Activated T-helper 1 cell treated with anti-CD3 and anti-CD28 coated beads, Interleukin-12 subunit alpha, Interleukin-12 subunit beta, Interleukin-2, Interleukin-4 antibody, amounts not matched to agents 30 ng/mL and 10 ng/mL and 1 ng/mL, durations not matched to agents 14 hours and 24 hours and 36 hours (primary cell): ENCODE measurements at places on chromosomes 1 and 21. TPM values are rescaled to one million over a fixed set of nuclear protein-coding genes. Genes with fewer than 3 reads are reported as not detected.

GRCh38 chr1:2289607-2290006 lies 61.5 kb downstream of the SKI start:
- no peaks in the 10 kb centered on the region for H3K27me3 ChIP-seq
- peak overlapping the region; percentile 78 for H3K4me3 ChIP-seq
- H3K27ac ChIP-seq, result peak overlapping the region; percentile 88
- H3K36me3 ChIP-seq, result peaks cover 6% of the 10 kb centered on the region
- DNase-seq, result no peak

GRCh38 chr1:14015917-14016316 lies 315.9 kb downstream of the PRDM2 start:
- no peak overlapping the region for H3K4me3 ChIP-seq
- no peaks in the 10 kb centered on the region for H3K27me3 ChIP-seq
- no peaks in the 10 kb centered on the region for H3K36me3 ChIP-seq
- no peak overlapping the region for H3K27ac ChIP-seq
- H3K4me1 ChIP-seq, result no peaks in the 10 kb centered on the region
- no peak for DNase-seq

DNA sequence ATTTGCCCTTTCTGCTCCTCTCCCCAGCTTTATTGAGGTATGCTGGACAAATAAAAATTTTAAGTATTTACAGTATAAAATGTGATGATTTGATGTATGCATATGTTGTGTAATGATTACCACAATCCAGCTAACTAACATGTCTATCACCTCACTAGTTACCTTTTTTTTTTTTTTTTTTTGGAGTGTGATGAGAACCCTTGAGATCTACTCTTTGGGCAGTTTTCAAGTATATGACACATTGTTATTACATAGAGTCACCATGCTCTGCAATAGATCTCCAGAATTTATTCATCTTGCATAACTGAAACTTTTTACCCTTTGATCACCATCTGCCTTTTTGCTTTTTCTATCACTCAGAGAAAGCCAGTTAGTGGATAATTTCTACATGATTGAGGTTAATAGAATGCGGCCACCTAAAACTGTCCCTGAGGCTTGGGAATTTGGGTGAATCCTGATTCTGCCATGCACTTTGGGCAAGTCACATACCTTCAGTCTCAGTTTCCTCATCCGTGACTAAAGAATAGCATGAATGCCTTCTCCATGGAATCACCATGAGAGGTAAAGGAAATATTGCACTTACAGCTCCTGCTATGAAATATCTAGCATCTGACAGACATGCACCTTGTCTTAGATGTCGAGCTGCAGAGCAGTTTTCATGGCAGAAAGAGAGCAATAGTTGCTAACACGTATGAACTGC lies 295.2 kb downstream of the DISC1 start:
- H3K27ac ChIP-seq, result no peak overlapping the region
- peaks cover 37% of the 10 kb centered on the region for H3K4me1 ChIP-seq
- no peak for DNase-seq
- peaks cover 16% of the 10 kb centered on the region for H3K27me3 ChIP-seq
- no peaks in the 10 kb centered on the region for H3K36me3 ChIP-seq

- H3K27me3 ChIP-seq, result peaks cover 1% of the 10 kb centered on the region
- no peak overlapping the region for H3K4me3 ChIP-seq
- DNase-seq, result no peak
- H3K4me1 ChIP-seq, result peaks cover 11% of the 10 kb centered on the region
- H3K27ac ChIP-seq, result peak overlapping the region; percentile 37
- H3K36me3 ChIP-seq, result peaks cover 7% of the 10 kb centered on the region
These were observed 98.7 kb downstream of the PCBP3 start for GRCh38 chr21:45742247-45742646.

- peaks cover 24% of the 10 kb centered on the region for H3K36me3 ChIP-seq
- peaks cover 14% of the 10 kb centered on the region for H3K4me1 ChIP-seq
- no peaks in the 10 kb centered on the region for H3K27me3 ChIP-seq
These were observed 12.4 kb upstream of the PWP2 start for GRCh38 chr21:44094832-44095231.

GRCh38 chr1:172929006-172929405 lies 121.7 kb downstream of the TNFSF18 start:
- DNase-seq, result no peak
- H3K27ac ChIP-seq, result no peak overlapping the region
- peaks cover 6% of the 10 kb centered on the region for H3K4me1 ChIP-seq
- no peak overlapping the region for H3K4me3 ChIP-seq

- peaks cover 5% of the 10 kb centered on the region for H3K36me3 ChIP-seq
- H3K4me1 ChIP-seq, result peaks cover 18% of the 10 kb centered on the region
- no peaks in the 10 kb centered on the region for H3K27me3 ChIP-seq
- no peak for DNase-seq
- no peak overlapping the region for H3K27ac ChIP-seq
These were observed 67.9 kb downstream of the MDM4 start for GRCh38 chr1:204583909-204584632.

GRCh38 chr1:46464915-46465314 lies 24.7 kb upstream of the DMBX1 start:
- DNase-seq, result no peak
- peaks cover 7% of the 10 kb centered on the region for H3K4me1 ChIP-seq
- no peak overlapping the region for H3K27ac ChIP-seq

- no peaks in the 10 kb centered on the region for H3K4me1 ChIP-seq
- H3K36me3 ChIP-seq, result no peaks in the 10 kb centered on the region
- no peak overlapping the region for H3K4me3 ChIP-seq
- no peak overlapping the region for H3K27ac ChIP-seq
- DNase-seq, result no peak
These were observed 20.1 kb upstream of the COG2 start for GRCh38 chr1:230622151-230622550.

- H3K27me3 ChIP-seq, result peaks cover 31% of the 10 kb centered on the region
- H3K4me1 ChIP-seq, result no peaks in the 10 kb centered on the region
These were observed 28.6 kb downstream of the EBNA1BP2 start for GRCh38 chr1:43143441-43143888.

DNA sequence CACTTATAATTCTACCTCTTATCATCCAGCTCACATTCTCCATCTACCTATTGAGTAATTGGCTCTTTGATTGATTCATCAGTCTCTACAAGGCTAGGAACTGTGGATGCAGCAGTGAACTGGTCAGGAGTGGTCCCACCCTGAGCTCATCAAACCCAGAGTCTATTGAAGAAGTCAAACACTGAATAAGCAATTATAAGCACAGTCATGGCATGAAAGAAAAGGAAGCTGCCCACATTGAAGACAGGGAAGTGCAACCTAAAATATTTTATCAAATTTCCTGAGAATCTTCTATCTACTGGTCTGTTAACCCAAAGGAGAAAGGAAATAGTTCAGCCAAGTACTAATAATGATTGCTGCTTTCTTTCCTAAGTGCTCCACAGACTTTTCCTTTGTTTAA lies 35.7 kb downstream of the ACP6 start:
- DNase-seq, result no peak
- no peak overlapping the region for H3K4me3 ChIP-seq
- peaks cover 13% of the 10 kb centered on the region for H3K36me3 ChIP-seq

DNA sequence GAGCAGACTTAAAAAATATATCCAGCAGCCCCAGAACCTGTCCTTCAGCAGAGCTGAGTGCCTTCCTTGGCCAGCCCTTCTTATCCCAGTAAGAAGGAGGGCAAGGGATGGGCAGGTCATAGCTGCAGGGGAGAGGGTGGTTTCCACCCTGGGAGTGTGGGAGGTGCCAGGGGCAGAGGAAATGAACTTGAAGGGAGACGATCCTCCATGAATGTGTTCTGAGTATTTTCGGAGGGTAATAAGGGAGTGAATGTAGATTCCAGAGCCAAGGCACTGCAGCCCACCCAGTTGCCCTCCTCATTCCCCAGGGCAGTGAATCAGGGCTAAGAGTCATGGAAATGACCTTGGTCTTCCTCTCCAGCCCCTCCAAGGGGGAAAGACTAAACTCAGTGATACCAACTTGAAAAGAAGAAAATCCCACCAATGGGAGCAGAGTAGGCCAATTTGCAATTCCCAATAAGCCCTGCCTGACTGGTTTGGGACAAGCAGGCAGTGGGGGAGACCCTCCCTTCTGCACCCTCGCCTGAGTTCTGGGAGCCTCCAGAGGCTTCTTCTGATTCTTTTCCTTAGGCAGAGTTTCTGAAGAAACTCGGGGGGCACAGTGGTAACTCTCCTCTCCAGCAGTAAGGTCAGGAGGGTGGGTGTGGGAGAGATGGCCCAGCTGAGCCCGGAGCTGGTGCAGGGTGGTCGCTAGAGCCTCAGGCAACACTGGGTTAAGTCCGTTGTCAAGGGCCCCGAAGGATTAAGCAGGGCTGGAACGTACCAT lies 4.2 kb downstream of the MYOG start:
- peaks cover 13% of the 10 kb centered on the region for H3K4me1 ChIP-seq
- H3K27me3 ChIP-seq, result peaks cover 11% of the 10 kb centered on the region
- H3K36me3 ChIP-seq, result no peaks in the 10 kb centered on the region
- no peak for DNase-seq

GRCh38 chr1:61644303-61644702 lies 80.6 kb downstream of the TM2D1 start:
- H3K4me3 ChIP-seq, result no peak overlapping the region
- H3K27ac ChIP-seq, result no peak overlapping the region
- H3K27me3 ChIP-seq, result peaks cover 8% of the 10 kb centered on the region
- H3K4me1 ChIP-seq, result peaks cover 11% of the 10 kb centered on the region

DNA sequence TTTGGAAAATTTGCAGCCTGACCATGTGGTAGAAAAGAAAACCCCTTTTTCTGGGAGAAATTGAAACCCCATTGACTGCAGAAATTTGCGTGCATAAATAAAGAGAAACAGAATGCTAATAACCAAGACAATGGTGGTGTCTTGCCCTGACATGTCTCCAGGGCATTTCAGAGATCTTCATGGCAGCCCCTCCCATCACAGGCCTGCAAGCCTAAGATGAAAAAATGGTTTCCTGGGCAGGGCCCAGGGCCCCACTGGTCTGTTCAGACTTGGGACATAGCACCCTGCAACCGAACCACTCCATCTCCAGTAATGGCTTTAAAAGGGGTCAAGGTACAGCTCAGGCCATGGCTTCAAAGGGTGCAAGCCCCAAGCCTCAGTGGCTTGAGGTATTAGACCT lies 71.6 kb upstream of the SGIP1 start:
- H3K4me3 ChIP-seq, result no peak overlapping the region
- H3K27me3 ChIP-seq, result peaks cover 15% of the 10 kb centered on the region
- no peaks in the 10 kb centered on the region for H3K36me3 ChIP-seq
- H3K27ac ChIP-seq, result no peak overlapping the region
- no peak for DNase-seq

- no peaks in the 10 kb centered on the region for H3K36me3 ChIP-seq
- no peak overlapping the region for H3K27ac ChIP-seq
- no peaks in the 10 kb centered on the region for H3K4me1 ChIP-seq
These were observed 245.0 kb upstream of the OLFM3 start for GRCh38 chr1:102241431-102242338.

DNA sequence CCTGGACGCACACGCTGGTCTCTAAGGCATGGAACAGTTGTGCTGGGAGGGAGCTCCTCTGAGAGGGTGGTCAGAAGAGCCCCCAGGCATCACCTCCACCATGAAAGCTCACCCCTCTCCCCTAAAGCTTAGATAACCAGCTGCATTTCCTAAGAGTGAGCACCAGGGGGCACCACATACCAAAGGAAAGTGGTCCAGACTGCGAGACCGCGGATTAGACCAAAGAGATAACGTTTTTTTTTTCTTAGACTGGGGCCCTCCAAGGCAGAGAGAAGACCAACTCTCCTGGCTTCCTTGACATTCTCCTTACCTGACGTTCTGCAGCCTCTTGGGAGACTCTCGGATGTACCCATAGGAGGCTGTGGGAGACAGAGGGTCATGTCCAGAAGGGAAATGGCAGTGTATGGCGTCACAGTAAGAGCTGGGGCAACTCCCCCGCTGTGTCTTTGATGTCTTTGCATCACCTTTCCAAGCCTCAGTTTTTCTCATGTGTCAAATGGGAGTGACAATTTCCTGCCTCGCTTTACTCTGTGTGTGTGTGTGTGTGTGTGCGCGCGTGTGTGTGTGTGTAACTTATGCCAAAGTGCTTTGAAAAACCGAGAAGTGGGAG lies 12.3 kb upstream of the IFNLR1 start:
- peak; percentile 61 for DNase-seq
- no peak overlapping the region for H3K27ac ChIP-seq
- H3K36me3 ChIP-seq, result no peaks in the 10 kb centered on the region
- H3K4me1 ChIP-seq, result peaks cover 30% of the 10 kb centered on the region
- peak overlapping the region; percentile 30 for H3K4me3 ChIP-seq
- peaks cover 5% of the 10 kb centered on the region for H3K27me3 ChIP-seq

DNA sequence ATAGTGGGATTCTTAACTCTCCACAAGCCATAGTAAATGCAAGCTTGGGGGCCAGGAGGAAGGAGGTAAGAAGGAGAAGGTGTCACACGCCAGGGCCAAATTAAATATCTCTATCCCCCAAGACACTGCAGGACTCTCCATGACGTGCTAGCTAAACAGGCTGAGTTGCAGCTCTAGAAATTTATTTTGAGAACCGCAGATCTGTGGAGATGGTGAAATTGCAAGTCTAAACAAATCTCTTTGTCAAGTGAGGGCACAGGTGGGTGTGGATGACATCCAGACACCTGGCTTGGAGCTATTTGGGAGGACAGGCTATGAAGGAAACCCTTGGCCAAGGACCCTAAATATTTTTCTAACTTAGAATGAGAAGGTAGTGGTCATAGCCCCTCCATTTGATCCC lies 39.5 kb upstream of the USP1 start:
- peaks cover 2% of the 10 kb centered on the region for H3K27me3 ChIP-seq
- H3K4me3 ChIP-seq, result no peak overlapping the region
- H3K36me3 ChIP-seq, result no peaks in the 10 kb centered on the region
- no peak for DNase-seq
- no peaks in the 10 kb centered on the region for H3K4me1 ChIP-seq

DNA sequence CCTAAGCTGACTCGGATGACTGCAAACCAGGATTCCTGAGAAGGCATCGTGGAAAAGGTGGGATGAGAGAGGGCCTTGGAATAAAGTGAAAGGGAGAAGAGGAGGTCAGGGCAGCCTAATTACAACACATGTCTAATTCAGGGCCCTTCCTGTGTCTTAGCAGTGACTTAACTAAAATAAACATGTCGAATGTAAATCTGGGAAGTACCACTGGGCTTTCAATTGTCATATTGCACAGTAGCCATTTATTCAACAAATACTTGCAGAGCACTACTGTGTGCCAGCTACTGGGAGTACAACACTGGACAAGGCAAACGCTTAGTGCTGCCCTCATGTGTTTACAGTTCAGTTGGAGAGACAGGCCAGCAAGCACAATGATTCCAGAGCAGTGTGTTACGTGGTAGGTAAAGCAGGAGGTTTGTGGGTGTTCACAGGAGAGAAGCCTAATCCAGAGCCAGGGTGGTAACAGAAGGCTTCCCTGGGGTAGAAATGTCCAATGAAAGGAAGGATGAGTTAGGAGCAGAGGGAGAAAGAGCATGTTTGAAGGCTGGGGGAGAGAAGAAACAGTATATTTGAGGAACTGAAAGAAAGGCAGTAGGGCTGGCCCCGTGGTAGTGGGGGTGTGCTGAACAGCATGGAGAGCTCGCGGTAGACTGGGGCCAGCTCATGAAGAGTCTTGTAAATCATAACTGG lies 38.0 kb upstream of the RASAL2 start:
- no peak for DNase-seq
- no peaks in the 10 kb centered on the region for H3K36me3 ChIP-seq
- H3K27ac ChIP-seq, result no peak overlapping the region
- peaks cover 3% of the 10 kb centered on the region for H3K27me3 ChIP-seq

The ATP1A4 gene
- total RNA-seq, result not detected in 2 replicates

The PRDM16 gene
- not detected in 2 replicates for total RNA-seq

The KDM5B gene
- total RNA-seq, result 102 and 113 TPM in 2 replicates

The PLPP3 gene
- total RNA-seq, result not detected in 2 replicates

The SHE gene
- not detected in 2 replicates for total RNA-seq

The ERG gene
- not detected in 2 replicates for total RNA-seq

The KIF26B gene
- 0.07 and 0.13 TPM in 2 replicates for total RNA-seq

The CRP gene
- total RNA-seq, result not detected in 2 replicates

The CELA3B gene
- total RNA-seq, result not detected in 2 replicates

The OR2T29 gene
- total RNA-seq, result not detected in 2 replicates

The HNRNPU gene
- 566 and 573 TPM in 2 replicates for total RNA-seq

The FNDC5 gene
- total RNA-seq, result not detected in 2 replicates
